ENCODE measurements at places on chromosomes 7 and 10.

- DNase-seq, result no peak
Observed at GRCh38 chr10:114726820-114727271, 68.8 kb upstream of the ABLIM1 start.

DNA sequence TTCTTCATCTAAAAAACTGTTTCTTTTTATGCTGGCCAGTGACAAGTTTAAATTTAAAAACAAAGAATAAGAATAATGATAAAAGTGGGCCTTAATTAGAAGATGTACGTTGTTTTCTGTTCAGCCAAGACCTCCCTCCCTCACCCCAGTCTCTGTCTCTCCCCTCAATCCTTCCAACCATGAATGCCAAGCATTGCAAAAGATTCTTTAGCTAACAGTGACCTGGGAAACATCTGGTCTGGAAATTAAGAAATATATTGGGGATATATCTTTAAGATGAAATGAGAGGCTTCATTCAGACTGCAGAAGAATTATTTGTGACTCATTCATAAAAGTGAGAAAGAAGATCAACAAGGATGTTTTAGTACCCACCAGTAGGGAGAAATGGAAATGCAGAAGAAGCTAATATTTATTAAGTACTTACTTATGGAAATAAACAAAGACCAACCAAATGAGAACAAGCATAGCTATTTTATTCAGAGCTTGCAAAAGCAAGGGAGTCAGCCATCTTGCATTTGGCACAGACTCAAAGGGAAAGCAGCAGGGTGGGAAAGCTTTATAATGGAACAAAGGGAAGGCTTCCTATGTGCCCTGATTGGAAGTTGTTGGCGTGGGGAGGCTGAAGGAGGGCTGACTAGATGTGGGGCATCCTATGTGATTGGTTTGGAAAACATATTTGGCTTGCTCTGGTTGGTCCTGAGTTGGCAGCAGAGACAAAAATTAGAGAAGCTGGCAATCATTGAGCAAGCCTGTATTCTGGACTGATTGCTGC lies 595.4 kb upstream of the GHITM start:
- no peak for DNase-seq

DNA sequence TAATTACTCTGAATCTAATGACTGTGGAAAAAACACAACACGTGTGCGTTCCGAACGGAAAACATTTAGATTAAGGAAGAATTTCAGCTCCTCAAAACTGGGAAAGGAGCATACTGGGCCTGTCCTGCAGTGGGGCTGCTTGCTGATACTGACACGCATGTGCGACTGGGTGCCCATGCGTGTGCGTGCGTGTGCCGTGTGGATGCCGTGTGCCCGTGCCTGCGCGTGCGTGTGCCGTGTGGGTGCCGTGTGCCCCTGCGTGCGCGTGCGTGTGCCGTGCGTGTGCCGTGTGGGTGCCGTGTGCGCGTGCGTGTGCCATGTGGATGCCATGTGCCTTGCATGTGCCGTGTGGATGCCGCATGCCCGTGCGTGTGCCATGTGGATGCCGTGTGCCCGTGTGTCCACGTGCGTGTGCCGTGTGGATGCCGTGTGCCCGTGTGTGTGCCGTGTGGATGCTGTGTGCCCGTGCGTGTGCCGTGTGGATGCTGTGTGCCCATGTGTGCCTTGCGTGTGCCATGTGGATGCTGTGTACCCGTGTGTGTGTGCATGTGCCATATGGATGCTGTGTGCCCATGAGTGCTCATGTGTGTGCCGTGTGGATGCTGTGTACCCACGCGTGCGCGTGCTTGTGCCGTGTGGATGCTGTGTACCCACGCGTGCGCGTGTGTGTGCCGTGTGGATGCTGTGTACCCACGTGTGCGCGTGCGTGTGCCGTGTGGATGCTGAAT lies 28.2 kb downstream of the PWWP2B start:
- no peak for DNase-seq

DNA sequence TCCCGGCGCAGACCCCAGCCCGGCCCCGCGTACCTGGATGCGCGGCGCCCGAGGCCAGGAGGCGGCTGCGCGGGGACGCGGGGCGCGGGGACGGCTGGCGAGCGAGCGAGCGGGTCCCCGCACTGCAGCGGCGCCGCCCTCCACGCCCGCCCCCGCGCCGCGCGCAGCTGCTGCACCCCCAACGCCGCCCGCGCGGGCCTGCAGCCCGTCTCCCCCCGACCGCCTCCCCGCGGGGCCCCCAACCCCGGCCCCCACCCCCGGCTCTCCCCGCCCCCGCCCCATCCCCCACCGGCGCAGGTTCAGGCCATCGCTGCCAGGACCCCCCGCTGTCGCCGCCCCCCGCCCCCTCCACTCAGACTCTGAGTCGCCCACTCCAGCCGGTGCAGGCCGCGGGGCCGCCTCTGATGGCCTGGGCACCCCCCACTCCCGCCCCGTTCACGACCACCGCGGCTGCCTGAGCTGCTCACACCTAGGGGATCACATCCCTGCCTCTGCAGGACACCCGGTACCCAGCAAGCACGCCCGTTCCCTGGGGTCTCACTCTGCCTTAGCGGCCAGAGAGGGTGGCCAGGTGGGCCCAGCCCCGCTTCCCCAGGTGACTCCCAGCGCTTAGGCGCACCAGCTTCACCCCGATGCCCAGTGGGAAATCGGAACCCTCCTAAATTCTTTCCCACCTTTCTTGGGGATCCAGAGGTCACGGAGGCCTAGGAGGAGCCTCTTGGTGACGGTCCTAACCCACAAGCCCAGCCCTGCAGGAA lies 13.9 kb upstream of the DNAAF5 start:
- DNase-seq, result no peak

DNA sequence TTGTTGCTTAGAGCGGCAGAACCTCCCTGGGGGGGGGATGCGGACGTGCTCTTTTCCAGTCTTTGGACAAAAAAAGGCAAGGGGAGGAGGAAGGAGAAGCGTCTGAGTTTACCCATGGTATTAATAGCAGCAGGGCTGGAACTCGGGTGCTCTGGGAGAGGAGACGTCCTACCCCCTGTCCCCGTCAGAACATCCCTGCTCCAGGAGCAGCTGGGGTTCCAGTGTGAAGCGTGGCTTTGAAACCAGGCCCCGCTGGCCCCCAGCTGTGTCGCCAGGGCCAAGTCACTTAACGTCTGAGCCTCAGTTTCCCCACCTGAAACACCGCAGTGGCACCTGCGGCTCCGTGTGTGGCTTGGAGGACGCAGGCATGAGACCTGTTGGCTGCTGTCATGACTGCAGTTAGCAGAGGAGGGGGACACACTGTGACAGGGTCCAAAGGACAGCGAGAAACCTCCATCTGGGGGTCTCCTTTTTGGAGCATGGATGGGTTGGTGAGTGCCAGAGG lies 1.4 kb downstream of the AMZ1 start:
- no peak for DNase-seq

- DNase-seq, result no peak
Observed at GRCh38 chr7:15848901-15849300, 162.4 kb upstream of the MEOX2 start.

DNA sequence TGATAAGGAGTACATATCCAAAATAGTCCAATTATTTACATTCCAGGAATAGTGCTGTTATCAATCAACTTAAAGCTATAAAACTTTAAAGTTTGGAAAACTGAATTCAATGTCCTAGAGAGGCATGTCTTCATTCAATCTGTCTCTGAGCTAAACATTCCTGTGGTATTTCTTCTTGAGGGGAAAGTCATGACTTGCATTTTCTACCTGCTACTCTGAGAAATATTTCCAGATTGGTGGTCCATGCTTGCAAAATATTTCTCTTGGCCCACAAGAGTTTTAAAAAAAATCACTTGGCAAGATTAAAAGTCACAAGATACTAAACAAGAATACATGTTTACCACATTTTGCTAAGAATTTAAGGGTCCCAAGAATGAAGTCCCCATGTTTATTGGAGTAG lies 63.6 kb upstream of the HGF start:
- DNase-seq, result no peak

DNA sequence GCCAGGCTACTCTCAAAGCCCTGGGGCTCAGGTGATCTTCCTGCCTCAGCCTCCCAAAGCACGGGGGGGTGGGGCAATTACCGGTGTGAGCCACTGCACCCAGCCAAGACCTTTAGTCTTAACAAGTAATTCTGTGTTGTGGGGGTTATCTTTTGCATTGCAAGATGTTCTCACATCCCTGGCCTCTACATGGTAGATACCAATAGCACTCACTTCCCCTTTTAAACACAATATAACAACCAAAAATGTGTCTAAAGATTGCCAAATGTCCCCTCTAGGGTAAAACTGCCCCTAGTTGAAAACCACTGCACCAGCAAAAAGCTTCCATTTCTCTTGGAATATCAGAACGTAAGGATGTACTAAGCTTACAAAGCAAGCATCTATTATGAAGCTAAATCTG lies 225.0 kb downstream of the CTNNA3 start:
- no peak for DNase-seq

- DNase-seq, result no peak
Observed at GRCh38 chr10:74955796-74956195, 129.4 kb downstream of the KAT6B start.

- no peak for DNase-seq
Observed at GRCh38 chr10:24597426-24597825, 126.3 kb downstream of the ARHGAP21 start.

GRCh38 chr10:72649291-72649690 lies 23.4 kb upstream of the MICU1 start:
- no peak for DNase-seq

DNA sequence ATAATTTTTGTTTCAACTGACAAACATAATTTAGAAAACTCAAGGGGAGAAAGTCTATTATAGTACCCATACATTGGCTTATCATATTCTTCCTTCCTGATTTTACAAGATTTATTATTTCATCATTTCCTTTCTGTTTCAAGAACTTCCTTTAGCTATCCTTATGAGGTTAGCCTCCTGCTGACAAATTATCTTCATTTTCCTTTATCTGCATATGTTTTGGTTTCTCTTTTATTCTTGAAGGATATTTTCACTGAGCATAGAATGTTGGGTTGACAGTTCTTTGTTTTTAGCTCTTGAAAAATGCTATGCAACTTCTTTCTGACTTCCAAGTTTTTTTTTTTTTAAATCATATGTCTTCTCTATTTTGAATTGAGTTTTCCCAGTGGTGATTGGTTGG lies 21.3 kb upstream of the TCERG1L start:
- DNase-seq, result no peak

DNA sequence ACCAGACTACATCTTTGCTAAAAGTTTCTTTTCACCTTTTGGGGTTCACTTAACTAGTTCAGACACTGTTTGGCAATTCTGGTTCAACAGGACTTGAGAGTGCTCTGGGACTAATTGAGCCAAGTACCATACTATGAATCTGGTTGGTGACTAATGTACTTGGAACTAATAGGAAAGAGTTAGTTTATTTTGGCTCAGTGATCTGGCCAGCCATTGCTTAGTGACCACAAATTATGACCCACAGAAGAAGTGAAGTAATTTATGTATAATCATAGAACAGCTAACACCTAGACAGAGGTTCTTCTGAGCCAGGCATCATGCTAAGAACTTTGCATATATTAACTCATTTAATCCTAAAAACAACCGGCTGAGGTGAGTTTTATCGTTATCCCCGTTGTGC lies 126.5 kb upstream of the JCAD start:
- DNase-seq, result peak; percentile 72

GRCh38 chr10:58281092-58281752 lies 12.3 kb downstream of the CISD1 start:
- DNase-seq, result no peak

DNA sequence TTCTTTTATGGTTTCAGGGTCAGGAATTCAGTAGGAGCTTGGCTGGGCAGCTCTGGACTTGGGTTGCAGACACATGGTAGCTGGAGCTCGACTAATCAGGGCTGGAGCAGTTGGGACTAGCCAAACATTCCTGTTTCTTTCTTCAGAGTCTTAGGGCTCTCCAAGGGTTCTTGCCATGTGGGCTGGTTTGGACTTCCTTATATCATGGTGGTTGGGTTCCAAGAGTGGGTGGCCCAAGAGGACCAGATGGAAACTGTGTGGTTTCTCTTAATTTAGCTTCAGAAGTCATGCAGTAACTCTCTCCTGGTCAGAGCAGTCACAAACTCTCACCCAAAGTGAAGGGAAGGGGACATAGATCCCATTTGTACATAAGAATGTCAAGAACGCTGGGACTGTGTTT lies 270.1 kb upstream of the FZD1 start:
- DNase-seq, result no peak

- DNase-seq, result no peak
Observed at GRCh38 chr7:84277628-84278224, 83.1 kb upstream of the SEMA3A start.

DNA sequence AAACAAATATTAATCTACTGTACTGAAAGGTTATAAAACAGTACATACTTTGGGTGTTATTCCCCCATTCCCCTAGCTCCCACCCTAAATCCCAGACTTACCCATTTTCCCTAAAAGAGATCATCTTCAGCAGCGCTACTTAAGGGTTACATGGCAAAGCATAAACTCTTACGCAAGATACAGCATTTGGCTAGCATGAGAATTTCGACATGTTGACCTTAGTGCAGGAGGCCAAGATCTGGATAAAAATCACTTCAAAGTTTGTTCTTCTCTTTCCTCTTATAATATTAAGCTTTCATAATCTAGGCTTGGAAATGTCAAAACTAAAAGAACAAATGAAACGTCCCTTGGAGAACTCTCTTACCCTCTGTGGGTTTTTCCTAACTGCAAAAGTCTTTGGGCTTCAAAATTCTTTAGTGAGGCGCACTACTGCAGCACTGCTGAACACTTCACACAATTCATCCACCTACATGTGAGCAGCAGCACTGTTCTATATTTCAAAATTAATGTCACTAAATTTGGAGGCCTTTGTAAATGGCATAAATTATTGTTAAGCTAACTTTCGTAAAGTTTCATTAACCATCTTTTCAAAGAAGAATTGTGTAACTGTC lies 59.5 kb upstream of the PDLIM1 start:
- no peak for DNase-seq

- DNase-seq, result no peak
Observed at GRCh38 chr10:896982-897381, 34.5 kb downstream of the LARP4B start.

GRCh38 chr7:138510003-138510402 lies 49.9 kb downstream of the TRIM24 start:
- DNase-seq, result no peak

Measured in epithelial cell of prostate (primary cell).